ENCODE measurements at places on chromosomes 2 and 18.

DNA sequence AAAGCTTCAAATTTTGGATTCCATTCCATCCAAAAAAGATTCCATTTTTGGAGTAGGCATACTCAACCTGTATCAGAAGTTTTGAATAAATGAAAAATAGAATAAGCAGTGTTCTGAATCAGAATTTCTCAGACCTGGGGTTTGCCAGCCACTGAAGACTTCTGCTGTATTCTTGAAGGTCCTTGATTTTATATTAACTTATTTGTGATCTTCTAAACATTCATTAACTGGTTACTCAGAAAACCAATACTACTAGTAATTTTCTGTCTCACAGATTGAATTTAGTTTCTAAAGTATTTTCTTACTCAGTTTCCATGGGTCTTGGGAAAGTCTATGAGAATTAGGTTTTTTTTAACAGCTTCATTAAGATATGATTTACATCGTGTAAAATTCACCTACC lies 60.9 kb downstream of the RIF1 start:
- no peak for DNase-seq

DNA sequence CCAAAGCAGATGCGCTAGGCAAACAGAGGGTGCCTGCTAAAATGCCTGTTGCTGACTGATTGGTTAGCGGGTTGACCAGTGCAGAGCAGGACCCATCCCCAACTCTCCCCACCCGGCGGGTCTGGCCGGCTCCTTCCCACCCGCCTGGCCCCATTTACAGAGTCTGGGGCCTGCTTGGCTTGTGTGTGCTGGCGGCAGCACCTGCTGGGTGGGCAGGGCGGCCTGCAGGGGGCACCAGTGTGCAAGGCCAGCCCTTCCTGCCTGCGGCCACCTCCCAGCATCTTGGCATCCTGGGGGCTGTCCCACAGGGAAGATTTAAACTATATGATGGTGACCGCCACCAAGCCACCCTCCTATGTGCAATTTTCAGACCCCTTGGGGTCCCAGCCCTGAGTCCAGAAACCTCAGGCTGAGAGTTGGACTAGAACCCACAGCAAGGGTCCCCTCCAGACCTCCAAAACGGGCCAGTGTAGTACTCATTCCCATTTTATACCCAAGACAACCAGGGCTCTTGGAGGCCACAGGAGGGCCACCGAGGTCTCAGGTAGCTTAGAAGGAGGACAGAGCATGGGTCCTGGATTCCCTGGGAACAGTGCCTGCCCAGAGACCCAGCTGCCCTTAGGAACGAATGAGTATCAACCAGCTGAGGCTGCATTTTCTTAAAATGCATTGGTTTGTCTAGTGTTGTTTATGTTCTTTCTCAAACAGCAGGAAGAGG lies 173.6 kb downstream of the SMAD7 start:
- DNase-seq: no peak

DNA sequence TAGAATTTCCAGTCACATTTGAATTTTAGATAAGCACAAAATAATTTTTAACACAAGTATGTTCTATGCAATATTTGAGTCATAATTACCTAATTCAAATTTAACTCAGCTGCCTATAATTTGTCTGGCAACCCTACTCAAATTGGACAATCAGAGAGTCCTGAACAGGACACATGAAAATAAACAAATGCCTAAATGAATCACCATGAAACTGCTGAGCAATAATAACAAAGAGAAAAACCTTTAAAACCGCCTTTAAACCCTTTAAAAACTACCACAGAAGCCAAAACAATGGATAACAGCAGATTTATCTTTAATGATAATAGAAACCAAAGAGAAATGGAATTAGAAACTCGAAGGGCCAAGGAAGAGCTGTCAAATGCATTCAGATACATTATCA lies 39.5 kb downstream of the ARL4C start:
- no peak for DNase-seq

GRCh38 chr2:174171686-174172445 lies 76.5 kb downstream of the OLA1 start:
- DNase-seq: no peak

GRCh38 chr2:227103583-227103982 lies 60.4 kb downstream of the COL4A4 start:
- DNase-seq: no peak

DNA sequence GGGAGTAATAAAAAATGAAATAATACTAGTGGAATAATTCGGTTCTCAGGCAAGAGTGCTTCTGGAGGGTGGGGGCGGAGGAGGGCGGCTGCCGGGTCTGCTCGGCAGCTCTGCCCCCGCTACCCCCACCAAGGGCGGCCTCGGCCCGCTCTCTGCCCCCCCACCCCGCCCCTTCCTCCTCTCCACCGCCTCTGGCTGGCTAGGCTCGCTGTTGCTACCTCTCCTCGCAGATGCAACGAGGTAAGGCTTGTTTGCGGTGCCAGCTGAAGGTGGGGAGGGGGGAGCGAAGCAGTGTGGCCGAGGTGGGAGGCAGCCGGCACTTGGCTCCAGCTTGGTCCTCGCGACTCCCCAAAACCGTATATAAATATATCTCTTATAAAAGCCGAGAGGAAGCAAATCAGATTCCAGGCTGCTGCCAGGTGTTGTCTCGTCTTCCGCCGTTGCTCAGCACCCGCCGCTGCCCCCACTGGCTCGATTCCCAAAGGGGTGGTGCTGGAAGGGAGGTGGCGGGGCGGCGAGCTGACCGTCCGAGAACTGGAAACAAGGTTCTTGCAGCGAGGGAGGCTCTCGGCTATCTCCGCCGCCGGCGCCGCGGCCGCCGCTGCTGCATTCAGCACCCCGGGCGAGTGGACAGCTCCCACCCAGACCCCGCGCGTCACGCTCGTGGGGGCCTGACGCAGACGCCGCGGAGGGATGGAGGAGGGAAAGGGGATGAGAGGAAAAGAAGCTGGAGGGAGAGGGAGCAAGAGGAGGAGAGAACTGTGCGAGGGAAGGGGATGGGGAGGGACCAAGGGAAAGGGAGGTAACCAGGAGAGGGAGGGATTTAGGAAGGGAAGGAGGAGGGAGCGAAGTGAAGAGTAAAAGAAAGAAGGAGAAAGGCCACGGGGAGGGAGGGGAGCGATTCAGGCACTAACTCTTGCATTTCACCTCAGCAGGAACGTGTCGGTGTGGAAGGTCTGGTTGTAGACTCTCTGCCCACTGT lies at the start of gene MARCHF4:
MARCHF4 (minus strand) TSS at position 763 of the 982 bp plus-strand sequence. CDS start 2,223 bp downstream, outside the sequence.
- DNase-seq: no peak
